ENCODE measurements at places on chromosomes 3 and 15. TPM values are rescaled to one million over a fixed set of nuclear protein-coding genes. Genes with fewer than 3 reads are reported as not detected.

- peak; percentile 98 for DNase-seq
Measured at GRCh38 chr3:123733805-123734526, 149.1 kb upstream of the HACD2 start.

- no peak for DNase-seq
Measured at GRCh38 chr3:69811452-69812401, 72.5 kb downstream of the MITF start.

Gene ADPRH
- not detected for total RNA-seq

Gene GNAT1
- total RNA-seq, result not detected

DNA sequence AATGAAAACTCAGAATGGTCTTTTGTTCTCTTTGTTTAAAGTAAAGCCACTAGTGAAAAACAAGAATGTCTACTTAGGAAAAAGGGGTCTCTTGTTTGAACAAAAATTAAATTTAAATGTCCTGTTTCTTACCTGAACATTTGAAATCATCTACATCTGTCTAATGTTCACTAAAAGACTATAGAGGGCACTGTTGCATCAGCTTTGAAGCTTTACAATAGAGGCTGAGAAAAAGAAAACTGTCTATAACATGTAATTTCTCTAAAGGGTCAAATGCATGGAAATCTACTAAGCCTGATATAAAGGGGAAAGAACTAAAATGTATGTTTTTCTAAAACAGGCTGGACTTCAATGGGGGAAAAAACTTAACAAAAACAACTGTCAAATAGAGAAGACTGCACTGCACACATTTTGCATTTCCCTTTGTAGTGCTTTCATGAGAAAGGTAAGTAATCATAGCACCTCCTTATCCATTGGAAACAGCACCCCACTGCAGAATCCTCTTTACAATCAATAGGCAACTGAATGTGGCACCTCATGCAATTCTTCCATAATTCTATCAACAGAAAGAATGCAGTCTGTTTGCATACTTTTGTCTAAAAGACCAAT, 26.3 kb downstream of the DPH6 start:
- DNase-seq, result peak; percentile 27

DNA sequence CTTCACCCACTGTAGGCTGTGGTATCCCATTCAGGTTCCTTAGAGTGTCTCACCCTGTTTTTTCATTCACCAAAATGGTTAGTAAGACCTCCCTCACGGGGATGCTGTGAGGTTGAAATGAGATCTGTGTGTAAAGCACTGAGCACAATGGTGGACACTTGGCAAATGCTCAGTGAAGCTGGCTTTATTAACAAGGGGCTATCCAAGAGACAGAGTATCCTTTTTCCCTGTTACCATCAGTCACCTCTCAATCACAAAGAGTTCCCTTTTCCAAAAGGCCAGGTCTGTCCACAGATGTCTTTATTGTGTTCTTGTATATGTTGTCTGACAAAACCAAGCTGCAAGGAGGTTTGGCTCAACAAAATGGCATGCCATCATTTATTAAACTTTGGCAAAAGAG, 138.9 kb upstream of the RARB start:
- no peak for DNase-seq

- DNase-seq, result peak; percentile 54
Measured at GRCh38 chr15:55993804-55994560, 570 bp upstream of the NEDD4 start.

Gene PAK6
- 0.02 TPM for total RNA-seq

Gene WDR93
- total RNA-seq, result not detected

Gene DPPA2
- not detected for total RNA-seq

Gene CCR8
- not detected for total RNA-seq

Gene MFGE8
- 27.6 TPM for total RNA-seq

DNA sequence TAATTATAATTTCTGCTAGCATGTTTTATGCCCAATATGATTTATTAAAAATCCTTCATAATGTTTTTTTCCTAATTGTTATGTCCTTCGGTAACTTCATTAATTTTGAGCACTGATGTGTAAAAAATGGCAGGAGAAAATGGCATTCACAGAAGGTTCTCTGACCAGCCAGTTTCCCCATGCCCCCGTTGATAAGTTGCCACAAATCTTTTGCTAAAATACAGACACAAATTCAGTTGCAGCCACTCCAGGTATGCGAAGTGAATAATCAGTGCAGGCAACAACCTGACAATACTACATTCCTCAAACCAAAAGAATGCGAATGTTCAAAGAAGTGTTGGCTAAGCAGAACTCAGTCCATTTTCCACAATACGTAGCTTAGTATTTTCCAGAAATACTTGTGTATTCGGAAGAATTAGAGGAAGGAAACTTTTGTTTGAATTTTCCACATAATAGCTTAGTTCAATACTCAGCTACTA, 32.7 kb downstream of the CHL1 start:
- no peak for DNase-seq

- no peak for DNase-seq
Measured at GRCh38 chr3:53815651-53816050, 30.6 kb downstream of the CHDH start.

DNA sequence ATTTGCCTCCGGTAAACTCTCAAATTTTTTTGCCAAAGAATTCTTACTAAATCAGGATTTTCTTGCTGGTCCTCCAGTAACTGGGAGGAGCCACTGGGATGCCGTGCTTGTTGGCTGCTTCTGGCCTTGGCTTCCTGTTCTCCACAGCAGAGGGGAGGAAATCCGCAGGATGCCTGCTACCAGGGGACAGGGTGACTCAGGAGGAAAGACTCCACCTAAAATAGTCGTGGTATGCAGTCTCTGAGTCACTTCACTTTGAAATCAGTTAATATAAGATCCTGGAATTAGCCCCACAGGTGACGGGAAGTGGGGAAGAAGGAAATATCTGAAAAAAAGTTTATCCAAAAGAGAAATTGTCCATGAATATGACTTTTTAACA, 6.5 kb upstream of the TM4SF18 start:
- DNase-seq, result peak; percentile 100

DNA sequence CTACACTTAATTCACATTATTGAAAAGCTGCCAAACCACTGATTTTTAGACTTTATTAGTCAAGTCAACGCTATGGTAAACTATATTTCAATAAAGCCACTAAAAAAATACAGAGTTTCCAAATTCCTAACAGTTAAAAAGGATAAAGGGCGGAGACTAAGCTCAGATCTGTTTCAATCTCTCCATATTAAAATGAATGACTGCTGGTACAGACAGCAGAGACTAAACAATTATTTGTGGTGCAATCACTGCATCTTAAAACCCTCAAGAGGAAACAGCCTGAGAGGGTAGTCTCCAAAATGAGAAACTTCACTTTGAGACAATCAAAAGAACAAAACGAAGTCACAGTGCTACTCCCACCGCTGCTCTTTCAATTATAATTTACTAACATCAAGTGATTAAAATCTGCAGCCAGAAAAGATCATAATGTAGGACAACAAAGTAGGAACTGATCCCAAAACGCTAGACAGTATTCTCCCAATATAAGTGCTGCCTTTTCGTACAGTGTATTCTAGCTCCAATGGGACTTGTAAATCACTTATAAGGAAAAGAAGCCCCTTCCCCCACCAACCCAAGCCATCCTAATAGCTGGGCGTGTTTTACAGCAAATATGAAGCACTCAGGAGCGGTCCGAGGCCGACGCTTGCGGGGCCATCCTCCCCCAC, 1.2 kb downstream of the UBP1 start:
- peak; percentile 20 for DNase-seq

- no peak for DNase-seq
Measured at GRCh38 chr3:57946970-57947381, 61.2 kb upstream of the FLNB start.

DNA sequence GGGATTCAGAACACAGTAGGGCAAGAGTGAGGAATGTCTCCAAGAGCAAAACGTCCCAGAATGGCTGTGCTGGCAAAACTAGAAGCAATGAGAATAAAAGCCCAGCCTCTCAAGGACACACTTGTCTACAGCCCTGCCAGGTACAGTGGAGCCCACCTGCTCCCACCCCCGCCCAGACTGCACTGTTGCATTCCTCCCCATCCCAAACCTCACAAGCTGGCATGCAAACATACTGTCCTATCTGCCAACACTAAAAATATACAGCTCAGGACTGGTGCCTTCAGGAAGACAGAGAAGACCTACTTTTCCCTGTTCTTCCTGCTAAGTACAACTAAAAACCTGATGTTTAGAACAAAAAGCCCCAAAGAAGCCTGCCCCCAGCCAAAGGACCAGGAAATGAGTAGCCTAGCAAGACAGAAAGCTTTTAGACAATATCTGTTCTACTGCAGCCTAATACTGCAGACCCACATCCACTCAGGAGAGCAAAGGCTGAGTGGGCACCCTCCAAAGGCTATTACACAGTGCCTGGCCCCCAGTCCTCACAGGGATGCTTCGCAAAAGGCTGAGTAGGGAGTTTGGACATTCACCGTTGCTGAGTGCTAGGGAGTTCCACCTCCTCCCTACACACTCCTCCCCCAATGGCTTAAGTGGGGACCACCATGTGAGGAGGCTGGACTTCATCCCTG, 13.5 kb downstream of the OCA2 start:
- DNase-seq, result no peak

DNA sequence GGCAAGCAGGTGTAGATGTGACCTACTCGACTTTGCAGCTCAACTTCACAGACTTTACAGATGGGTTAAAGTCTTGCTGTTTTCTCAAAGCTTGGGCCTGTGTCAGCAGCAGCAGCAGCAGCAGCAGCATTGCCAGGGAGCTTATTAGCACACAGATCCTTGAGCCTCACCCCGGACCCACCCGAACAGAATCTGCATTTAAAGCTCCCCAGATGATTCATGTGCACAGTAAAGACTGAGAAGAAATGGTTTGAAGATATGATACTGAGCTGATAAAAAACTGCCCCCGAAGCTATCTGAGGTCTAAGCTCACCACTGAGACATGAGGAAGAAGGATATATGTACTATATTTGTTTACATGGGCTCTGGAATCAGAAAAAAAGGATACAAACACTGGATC, 231.7 kb downstream of the ARPP21 start:
- DNase-seq, result no peak

Gene WWTR1
- total RNA-seq, result 116 TPM

Gene DAZL
- 0.07 TPM for total RNA-seq

DNA sequence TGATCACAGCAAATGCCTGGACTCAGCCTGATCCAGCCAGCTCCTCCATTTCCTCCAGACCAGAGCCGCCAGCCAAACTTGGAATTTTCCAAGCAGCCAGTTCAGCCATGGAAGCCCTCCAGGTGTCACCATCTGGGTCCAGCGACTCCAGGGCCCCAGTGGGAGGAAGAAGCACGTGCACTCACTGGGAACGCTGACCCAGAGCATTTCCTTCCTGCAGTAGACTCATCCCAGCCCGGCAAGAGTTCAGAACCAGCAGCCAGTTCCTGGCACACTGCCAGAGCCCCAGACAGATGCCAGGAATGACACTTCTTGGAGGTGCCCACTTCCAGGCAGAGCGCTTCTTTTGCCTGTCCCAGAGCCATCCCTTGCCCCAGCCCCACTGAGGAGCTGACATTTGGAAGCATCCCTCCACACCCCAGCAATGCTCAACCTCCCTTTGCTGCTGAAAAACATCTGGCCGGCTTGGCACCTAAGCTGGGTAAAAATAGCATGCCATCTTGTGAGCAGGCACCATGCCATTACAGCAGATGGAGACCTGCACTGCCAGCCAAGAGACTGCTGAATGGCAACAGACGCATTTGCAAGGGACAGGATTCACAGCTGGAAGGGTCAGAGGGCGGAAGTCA, 460.3 kb upstream of the PROK2 start:
- peak; percentile 39 for DNase-seq

GRCh38 chr15:27017168-27017809, 46.3 kb downstream of the GABRG3 start:
- peak; percentile 72 for DNase-seq

Gene CLDN16
- not detected for total RNA-seq

DNA sequence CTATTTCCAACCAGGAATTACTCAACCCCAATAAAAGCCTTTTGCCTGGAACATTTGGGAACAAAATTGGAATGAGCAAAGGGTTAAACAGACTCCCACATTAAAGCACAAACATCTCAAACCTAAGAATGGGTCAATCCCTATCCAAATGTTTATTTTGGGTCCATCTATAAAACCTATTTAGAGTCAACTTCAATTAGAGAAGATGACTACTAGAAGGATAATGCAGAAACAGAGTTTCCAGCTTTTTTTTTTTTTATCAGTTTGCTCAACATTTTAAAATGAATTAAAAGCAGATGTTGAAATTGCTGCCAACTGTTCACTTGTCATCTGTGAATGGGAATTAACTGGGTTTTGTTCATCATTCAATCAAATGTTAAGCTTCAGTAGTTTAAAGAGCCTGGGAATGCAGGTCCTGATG, 4.1 kb upstream of the TBC1D23 start:
- DNase-seq, result no peak

DNA sequence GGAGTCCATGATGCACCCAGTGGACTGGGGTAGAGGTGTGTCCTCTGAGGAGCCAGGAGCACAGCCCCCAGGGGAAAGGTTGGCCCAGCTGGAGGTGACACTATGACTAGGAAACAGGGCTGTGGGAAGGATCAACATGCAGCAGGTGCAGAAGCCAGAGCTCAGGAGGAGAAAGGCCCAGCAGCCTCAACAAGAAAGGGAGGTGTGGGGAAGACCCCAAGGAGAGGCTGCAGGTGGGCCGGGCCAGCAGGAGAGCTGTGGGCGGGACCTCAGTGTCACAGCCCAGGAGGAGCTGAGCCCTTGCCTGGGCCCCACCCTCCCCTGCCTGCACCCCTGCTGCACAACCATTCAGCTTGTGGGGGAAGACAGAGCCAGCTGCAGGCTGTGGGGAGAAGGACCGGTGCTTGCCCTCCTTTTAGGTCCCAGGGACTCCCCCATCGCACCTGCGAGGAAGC, 18.4 kb upstream of the KLF13 start:
- no peak for DNase-seq

DNA sequence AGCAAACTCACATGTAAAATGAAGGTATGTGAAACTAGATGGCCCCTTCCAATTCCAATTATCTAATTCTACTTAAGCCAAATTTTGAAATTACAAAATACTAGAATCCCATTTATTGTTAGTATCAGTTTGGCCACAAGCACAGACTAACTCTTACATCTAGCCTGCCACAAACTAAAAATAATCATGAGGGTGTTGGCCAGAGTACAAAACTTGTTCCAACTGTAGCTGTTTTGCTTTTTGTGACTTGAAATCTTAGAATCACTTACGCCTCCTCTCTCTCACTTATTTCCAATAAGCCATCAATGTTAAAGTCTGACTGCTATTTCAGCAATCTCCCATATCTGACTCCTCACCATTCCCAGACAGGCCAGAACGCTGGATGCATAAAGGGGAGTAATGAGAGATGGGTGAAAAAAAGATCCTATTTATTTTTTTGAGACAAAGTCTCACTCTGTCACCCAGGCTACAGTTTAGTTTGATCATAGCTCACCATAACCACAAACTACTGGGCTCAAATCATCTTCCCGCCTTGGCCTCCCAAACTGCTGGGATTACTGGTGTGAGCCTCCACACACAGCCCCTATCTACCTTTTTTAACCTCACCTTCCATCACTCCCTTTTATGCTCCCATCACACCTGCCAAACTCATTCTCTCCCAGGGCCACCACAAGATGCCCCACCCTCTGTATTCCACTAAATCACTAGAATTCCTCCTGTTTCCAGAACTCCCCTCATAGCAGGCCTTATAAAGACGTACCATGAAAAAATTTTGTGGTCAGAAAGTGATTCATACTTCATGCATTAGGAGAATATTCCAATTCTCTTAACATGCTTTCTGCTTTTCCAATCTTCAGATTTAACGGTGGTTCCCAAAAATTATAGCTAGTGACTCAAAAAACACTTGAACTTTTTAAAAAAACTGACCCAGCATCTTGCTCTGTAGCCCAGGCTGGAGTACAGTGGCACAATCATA, 36.5 kb downstream of the ATOSA start:
- DNase-seq, result peak; percentile 72

Gene ZIC1
- total RNA-seq, result not detected

Gene NT5DC2
- 122 TPM for total RNA-seq

Gene GALK2
- total RNA-seq, result 35.9 TPM

GRCh38 chr3:112456147-112456546, 43.1 kb downstream of the BTLA start:
- DNase-seq, result no peak

Data from HT1080 (cell line).